ENCODE measurements at places on chromosomes 1 and 21. TPM values are rescaled to one million over a fixed set of nuclear protein-coding genes. Genes with fewer than 3 reads are reported as not detected.
A peak's percentile ranks its signal among the peaks of the same experiment; 100 is the strongest.

- peak; percentile 6 for DNase-seq
Observed at GRCh38 chr1:43708002-43708410, 670 bp downstream of the ST3GAL3 start.

DNA sequence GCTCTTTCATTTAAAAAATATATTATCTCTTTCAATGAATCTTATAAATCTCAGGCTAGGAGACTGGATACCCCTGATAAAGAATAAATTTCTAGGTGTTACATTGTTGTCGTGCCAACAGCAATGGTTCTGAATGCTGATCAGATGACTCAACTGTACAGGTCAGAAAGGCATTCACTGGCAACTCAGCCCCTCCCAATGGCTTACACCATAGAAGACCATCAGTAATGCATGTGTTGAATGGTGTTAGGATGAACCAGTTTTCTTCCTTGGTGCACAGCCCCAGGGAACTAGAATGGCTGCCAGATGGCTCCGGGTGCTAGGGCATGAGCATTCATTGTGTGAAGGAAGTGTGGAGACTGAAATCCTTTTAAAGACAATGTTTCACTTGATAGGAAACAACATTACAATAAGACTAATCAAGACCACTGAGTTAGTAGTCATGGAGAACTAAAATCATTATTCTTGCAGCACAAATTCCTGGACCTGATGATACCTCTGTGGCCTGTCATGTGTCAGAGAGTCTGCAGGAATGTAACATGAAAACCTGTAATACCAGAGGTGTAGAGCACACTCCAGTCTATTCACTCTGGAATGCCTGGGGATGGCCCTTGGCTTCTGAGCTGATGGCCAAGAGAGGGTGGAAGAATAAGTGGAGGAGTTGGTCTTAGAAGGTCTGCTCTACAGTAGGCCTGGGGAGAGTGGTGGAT lies 187.7 kb upstream of the LMO4 start:
- no peak for DNase-seq

DNA sequence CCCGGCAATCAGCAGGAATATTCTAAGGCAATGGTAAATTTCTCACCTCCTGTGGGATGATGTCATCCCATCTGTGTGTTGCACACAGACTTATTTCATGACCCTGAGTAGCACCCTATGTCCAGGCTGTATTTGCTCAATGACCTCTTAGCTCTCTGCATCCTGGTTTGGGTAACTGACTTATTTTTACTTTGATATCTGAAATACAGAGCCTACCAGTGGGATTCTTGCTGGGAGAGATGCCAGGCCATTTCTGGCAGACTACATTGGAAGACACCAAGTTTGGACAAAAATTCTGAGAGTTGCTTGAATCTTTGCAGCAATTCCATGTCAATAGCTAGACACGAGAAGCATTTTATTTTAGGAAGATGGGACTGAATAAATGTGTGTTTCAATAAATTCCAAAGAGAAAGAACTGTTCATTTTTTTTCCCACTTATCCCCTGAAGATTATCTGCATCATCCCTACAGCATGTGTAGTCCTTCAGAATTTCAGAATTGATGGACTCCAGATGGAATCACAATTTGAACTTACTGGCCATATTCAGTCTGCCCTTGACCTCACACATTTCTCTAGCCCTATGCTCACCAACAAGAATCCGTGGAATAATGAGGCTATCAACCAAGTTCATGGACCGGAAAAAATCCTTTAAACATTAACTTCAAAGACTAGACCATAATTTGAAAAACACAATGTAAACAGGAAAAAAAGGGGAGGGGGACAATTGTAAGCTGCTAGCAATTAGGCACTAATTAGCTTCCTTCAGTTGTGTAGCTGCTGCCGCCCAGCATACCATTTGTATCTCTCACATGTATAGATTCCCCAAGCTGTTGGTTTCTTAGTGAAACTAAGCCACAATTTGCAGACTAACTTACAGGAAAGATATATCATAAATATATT lies 226.5 kb downstream of the HMCN1 start:
- DNase-seq = peak; percentile 40

DNA sequence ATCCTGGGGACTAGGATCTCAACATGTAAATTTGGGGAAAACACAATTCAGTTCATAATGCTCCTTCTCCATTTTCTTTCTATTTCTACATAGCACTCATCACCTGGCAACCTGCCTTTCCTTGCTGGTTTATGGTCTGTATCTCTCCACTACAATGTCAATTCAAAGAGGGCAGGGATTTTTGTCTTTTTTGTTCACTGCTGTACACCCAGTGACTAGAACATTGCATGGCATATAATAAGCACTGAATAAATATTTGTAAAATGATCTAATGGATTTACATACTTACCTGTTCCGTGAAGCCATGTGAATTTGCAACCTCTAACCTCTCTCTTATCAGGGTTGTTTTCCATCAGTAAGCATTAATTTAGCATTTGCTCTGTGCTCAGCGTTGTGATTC lies 27.4 kb upstream of the TBX15 start:
- no peak for DNase-seq

GRCh38 chr1:208154040-208154439 lies 90.1 kb downstream of the PLXNA2 start:
- DNase-seq = no peak

- no peak for DNase-seq
Observed at GRCh38 chr1:87673309-87673708, 344.6 kb downstream of the LMO4 start.

DNA sequence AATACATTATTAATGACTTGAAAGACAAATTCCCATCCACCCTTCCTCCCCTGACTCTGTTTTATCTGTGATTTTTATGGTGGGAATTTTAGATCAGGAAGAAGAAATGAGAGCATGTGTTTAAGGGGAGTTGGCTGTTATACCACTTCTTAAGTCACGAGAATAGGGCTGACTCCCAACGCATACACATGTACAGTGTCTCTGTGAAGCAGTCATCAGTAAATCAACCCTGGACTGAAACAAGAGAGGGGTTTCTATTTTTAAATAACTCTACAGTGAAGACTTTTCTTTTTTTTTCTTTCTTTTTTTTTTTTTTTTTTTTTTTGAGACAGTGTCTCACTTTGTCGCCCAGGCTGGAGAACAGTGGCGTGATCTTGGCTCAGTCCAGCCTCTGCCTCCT lies 106.1 kb downstream of the LBR start:
- no peak for DNase-seq

DNA sequence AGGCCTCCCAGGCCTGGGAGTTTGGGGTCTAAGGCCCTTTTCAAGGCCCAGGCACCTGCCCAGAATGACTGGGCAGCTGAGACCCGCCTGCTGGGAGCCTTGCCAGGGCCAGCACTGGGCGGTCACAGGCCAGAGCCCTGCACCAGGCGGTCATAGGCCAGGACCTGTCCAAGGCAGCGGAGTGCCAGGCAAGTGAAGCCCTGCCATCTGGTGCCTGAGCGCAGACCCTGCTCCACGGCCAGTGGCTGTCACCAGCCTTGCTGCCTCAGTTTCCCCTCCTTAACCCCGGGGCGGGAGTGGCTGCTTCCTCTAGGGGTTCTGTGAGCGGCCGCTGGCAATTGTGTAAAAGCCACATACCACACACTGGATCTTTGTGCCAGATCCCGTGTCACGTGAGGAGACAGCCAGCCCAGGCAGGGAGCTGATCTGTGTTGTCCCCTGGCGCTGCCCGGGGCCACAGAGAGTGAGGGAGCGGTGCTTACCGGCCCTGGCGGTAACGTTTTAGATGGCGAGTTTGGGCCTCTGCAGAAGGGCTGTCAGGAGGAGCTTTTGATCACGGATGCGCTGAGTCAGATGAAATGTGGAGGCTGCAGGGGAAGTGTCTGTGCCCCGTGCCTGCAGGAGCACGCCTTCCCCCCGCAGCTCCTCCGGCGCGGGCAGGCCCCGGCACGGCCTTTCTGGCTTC lies 4.6 kb downstream of the COL18A1 start:
- DNase-seq = no peak

B3GALT5 gene
- 1.1 TPM for polyA plus RNA-seq

RORC gene
- polyA plus RNA-seq = 1.1 TPM

LDLRAP1 gene
- polyA plus RNA-seq = 12.4 TPM

- no peak for DNase-seq
Observed at GRCh38 chr1:55490547-55490946, 275.4 kb upstream of the USP24 start.

PPIH gene
- 59.5 TPM for polyA plus RNA-seq

GRCh38 chr21:33451634-33452071 lies 28.1 kb downstream of the TMEM50B start:
- DNase-seq = no peak

DNA sequence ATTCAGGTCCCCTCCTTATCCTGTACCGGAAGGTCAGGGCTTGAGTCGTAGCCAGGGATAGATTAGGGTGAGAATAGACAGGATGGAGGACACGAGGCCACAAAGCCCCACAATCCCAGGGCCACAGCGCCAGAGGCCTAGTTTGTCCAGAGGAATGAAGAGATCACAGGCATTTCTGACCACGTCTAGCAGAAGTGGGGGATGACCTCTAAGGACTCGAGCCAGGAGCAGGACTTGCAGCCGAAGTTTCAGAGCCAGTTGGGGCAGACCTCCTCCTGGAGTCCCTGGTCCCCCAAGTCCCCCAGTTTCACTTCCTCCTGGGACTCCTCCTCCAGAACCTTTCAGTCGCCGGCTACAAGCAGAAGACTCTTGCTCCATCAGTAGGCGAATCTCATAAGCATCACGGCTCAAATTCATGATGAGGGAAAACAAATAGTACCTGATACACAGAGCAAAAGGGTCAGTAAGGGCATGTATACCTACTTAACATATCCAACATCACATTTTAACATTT lies 2.3 kb upstream of the ITGA10 start:
- DNase-seq = no peak

WLS gene
- polyA plus RNA-seq = 191 TPM

CD48 gene
- polyA plus RNA-seq = 0.66 TPM

Data from left renal cortex interstitium (tissue), 4 donors.